ENCODE measurements at places on chromosomes 1 and 21.

GRCh38 chr1:20603504-20604464, 14.9 kb downstream of the CDA start:
- no peak for DNase-seq

- no peak for DNase-seq
Measured at GRCh38 chr1:11046625-11047365, at the start of gene MASP2. TSS of gene MASP2 (minus strand) at chr1:11047239. CDS start at chr1:11047207, 32 bp downstream.

DNA sequence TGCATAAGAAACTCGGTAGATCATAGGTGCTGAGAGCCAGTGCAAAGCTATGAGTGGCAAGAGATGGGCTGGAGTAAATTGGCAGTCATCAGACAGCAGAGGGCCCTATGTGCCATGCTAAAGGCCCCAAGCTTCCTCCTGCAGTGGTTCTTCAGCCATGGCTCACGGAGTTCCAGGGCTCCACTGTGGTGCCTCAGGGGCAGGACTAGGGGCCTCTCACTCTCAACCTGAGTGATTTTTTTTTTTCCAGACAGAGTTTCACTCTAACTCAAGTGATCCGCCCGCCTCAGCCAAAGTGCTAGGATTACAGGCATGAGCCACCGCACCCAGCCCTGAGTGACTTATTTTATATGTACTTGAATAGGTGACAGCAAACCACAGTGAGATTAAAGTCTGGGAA, 10.4 kb upstream of the GJA8 start:
- peak; percentile 18 for DNase-seq

DNA sequence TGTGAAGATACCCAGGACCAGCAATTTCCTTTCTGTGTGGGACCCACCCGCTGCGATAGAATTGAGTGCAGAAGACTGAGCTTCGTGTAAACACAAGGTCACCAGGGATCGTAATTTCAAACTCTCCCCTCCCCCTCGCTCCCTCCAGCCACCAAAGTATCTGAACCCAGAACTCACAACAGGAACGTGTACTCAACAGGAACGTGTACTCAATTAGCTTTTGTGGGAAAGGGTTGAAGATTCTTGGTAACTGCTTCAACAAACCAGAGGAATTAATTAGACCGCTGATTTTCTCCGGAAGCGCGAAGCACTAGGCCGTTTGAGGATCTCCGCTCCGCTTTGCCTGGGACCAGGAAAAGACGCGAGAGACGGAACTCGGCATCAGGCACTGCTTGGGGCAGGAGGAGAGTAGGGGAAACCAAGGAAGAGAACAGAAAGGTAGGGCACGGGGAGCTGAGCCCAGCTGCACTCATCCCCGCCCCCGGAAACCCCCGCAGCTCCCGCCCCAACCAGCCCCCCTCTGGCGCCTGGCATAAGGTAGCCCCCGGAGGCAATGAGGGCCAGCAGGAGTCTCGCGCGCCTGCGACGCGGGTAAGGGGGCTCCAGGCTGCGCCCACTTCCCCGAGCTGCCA, 453 bp downstream of the DRAM2 start:
- peak; percentile 84 for DNase-seq

DNA sequence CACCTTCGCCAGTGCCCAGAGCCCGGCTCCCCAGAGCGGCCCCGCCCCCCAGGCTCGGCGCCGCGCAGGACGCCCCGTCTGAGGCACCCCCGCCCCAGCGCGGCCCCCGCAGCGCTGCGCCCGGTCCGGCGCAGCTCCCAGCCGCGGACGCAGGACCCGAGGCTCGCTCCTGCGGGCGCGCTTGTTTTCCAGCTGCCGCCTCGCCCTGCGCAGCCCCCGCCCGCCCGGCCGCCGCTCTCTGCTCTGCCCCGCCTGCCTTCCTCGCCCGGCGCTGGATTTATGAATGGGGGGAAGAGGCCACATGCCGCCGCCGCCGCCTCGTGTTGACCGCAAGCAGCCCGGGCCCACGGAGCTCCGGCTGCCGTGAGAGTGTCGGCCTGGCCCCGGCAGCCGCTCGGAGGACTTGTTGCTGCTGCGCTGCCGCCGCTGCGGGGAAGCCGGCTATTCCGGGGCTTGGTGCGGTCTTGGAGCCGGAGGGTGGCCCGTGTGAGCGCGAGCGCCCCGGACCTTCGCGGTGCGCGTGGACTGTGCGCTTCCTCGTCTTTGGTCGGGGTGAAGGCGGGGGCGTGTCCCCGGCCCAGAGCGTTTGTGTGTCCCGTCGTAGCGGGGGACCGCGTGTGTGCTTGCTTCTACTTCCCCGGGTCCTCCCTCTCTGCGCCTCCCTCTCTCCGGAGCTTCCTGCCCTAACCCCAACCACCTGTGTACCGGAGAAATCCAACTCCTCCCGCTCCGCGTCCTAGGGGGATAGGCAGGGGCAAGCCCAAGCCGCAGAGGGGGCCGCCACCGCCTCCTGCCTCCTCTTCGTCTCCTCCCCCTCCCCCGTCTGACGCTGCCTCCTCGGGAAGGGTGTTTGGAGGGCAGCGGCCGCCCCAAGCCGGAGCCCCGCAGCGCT, 736 bp downstream of the KCNC4 start:
- DNase-seq: peak; percentile 40

- DNase-seq: no peak
Measured at GRCh38 chr1:234730475-234730769, 120.4 kb upstream of the IRF2BP2 start.

DNA sequence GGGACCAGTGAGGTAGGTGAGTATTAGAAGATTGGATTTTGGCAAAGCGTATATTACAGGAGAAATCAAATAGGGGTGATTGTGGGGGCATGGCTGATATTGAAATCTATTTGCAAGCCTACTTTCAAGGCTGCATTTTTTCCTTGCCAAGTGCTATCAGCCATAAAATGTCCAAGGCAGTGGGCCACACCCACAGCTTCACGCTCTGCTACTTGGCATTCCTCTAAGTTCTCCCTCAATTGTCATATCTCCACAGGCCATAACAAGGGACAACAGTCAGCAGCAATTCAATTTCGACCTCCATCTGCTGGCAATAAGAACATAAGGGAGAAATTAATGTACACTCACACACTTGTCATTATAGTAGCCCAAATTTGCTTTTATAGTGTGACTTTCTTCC, 667.1 kb upstream of the PKN2 start:
- no peak for DNase-seq

GRCh38 chr21:44836666-44837471, 19.0 kb upstream of the SUMO3 start:
- peak; percentile 98 for DNase-seq

DNA sequence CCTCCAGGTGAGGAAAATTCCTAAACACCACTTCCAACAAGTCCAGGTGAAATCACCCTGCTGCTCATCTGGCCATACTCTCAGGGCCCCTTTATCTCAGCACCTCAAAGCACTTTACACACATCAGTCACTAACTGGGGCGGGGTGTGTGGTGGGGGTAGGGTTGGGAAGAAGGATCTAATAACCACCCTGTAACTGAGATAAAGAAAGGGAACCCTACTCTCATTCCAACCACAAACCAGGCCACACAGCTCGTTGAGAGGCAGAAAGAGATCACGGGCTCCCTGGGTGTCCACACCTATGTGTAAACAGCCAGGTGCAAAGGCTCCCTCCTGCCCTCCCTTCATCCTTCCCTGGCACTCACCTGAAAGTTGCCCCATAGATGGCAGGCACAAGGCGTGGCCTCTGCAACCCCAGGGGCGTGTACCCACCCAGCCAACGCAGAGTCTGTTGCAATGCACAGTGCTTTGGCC, 20.4 kb downstream of the GPR161 start:
- DNase-seq: no peak

DNA sequence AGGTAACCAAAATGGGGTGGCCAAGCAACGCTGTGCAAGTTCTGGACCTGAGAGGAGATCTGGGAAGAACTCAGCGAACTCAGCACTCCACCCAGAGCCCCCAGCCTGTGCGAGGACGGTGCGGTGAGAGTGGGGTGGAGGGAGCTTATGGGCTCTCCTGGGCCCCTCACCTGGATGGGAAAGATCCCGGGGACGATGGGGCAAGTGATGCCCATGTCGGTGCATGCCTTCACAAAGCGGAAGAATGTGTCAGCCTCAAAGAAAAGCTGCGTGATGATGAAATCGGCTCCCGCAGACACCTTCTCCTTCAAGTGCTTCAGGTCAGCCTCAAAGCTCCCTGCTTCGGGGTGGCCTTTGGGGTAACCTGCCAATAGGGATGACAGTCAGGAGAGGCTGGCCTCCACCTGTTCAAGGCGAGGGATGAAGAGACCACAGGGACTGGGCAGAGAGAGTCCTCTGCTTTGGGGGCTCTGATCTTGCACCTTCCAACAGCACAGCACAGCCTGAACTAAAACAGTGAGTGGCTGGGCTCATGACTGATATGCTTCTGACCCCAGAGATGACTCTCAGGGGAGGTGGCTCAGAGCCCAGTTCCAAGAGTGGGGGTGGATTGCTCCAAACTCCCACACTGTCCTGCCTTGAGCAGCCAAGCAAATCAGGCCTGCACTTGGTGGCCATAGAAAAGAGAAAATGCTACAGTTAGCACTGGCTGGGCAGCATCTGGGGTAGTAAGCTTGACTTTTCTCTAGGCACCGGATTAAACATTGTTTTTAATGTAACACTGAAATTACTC, 9.5 kb downstream of the MTHFR start:
- DNase-seq: no peak

DNA sequence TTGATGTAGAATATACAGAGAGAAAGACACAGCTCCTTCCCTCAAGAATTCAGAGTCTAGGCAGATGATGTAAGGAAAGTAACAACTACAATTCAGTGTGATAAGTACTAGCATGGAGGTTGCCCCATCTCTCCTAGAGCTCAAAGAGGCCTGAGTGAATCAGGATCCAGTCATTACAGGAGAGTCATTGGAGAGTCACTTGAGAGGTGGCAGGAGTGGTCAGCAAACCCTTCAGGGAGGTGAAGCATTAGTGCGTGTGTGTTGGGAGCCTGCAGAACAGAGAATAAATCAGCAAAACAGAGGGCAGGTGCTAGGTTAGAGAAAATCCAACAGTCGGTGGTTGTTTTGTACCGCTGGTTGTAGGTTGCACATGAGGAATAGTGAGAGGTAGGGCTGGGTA, 46.1 kb downstream of the GRIK1 start:
- DNase-seq: no peak

DNA sequence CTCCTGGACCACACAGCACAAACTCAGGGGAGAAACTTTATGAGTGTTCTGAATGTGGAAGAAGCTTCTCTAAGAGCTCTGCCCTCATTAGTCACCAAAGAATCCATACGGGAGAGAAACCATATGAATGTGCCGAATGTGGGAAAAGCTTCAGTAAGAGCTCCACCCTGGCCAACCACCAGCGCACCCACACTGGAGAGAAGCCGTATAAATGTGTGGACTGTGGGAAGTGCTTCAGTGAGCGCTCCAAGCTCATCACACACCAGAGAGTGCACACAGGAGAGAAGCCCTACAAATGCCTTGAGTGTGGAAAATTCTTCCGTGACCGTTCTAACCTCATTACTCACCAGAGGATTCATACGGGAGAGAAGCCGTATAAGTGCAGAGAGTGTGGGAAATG, 22.5 kb downstream of the ZSCAN20 start:
- no peak for DNase-seq

- DNase-seq: peak; percentile 6
Measured at GRCh38 chr1:66380452-66381212, 153.3 kb upstream of the SGIP1 start.

- DNase-seq: no peak
Measured at GRCh38 chr21:40967771-40968170, 120.8 kb upstream of the DSCAM start.

GRCh38 chr1:160053548-160054365, 16.2 kb downstream of the KCNJ10 start:
- no peak for DNase-seq

GRCh38 chr1:17953921-17954320, 153.7 kb upstream of the IGSF21 start:
- no peak for DNase-seq

DNA sequence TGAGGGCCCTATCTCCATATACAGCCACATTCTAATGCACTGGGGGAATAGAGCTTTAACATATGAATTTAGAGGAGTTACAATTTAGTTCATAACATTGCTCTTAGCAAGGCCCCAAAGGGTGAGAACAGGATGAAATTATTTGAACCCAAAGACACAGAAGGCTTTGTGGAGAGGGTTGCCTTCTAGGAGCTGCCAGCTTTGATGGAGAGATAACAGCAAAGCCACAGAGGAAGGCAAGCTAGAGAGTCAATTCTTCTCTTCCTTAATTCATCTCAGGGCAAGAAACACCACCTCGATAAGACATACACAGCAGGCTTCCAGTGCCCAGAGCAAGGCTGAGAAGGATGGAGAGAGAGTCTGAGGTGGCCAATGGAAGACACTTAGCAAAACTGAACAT, 94.8 kb upstream of the TMPRSS15 start:
- no peak for DNase-seq

DNA sequence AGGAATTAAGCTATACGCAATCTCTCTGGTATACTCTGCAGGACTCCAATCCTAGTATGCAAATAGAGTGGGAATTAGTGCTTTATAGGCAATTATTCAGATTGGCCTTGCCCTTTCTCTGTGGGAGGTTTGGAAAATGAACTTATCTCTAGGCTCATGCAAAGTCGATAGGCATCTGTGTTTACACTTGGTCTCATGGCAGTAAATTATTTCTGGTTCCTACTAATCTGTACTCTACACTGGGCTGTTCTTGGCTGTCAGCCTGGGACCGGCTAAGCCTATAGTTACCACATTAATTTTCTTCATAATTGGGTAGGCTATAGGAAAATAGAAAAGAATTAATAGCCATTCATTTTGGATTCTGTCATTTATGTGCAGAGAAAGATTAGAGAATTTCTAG, 544.6 kb downstream of the AMY1C start:
- DNase-seq: peak; percentile 38

GRCh38 chr1:16122916-16123315, 33.0 kb downstream of the EPHA2 start:
- DNase-seq: no peak

DNA sequence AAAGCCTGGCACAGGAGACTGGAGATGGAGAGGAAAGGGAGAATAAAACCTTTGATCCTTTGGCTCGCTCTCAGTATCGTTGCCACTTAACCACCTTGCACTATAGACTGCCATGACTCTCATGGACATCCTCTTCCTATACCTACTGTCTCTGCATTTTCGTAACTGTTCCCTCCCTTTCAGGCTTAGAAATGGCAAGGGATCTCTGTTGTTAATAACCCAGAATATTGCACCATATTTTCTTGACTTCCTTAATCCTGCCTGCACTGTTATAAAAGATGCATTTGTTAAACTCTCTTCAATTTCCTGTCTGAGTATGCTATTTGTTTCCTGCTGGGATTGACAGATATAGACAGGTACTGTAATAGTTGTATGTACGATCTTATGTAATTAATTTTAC, 38.6 kb downstream of the CYYR1 start:
- DNase-seq: no peak

Measured in NCI-H524 (cell line).